ENCODE measurements at places on chromosomes 5 and 9.

DNA sequence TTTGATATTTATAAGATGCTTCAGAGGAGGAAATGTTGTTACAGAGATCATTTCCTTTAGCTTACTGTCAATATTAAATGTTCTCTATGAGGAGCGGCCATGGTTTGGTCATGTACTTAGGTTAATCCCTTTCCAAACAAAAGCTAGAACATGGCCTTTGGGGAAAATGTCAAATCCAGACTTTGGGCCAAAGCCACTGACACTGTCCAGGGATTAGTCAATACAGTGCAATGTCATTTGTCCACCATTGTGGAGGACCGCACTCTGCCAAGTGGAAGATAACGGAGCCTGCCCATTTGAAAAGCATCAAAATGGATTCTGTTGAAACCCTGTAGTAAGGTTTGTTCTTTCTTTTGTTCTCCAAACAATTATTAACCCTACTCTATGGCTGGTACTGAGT is 50.1 kb downstream of the FRMPD1 start:
- no peak for DNase-seq

- DNase-seq, result peak; percentile 76
Observed at GRCh38 chr9:34603610-34604231, 8.2 kb downstream of the RPP25L start.

DNA sequence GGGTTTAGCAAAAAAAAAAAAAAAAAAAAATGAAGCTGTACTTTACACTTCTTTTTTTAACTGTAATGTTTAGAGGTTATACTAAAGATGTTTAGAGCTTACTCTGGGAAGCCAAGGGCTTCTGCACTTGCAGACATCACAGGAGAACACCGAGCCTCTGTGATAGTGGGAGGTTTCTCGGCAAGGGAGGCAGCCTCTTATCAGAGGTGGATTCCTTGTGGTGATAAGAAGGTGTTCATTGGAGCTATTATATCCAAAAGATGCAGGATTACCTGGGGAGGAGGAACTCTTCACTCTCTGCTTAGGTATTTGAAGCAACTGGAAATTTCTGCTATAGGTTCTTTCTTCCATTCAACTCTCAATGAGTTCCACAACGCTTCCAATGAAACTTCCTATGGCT is 171.2 kb upstream of the SLC12A2 start:
- DNase-seq, result no peak

DNA sequence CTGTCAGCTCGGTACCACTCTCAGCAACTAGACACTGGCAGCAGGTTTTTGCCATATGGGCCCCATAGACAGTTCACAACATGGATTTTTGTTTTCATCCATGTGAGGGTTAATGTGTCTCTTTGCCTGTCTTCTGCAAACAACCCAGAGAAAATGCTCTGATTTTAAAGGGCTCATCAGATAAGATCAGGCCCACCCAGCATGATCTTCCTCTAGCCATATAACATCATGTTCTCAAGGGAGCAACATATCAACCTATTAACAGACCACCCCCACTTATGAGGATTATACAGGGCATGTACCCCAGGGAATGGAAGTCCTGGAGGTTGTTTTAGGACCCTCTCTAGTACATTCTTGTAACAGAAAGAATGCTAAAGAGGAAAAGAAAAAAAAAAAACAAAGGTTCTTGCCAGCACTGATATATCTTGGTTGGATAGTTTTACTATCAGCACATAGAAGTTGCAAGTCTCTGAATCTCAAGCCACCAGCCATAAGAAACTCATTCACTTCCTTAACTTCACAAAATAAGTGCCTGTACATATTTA is 1015.1 kb downstream of the TLE4 start:
- DNase-seq, result no peak

GRCh38 chr5:139847091-139847490 is 51.5 kb downstream of the PSD2 start:
- DNase-seq, result no peak

DNA sequence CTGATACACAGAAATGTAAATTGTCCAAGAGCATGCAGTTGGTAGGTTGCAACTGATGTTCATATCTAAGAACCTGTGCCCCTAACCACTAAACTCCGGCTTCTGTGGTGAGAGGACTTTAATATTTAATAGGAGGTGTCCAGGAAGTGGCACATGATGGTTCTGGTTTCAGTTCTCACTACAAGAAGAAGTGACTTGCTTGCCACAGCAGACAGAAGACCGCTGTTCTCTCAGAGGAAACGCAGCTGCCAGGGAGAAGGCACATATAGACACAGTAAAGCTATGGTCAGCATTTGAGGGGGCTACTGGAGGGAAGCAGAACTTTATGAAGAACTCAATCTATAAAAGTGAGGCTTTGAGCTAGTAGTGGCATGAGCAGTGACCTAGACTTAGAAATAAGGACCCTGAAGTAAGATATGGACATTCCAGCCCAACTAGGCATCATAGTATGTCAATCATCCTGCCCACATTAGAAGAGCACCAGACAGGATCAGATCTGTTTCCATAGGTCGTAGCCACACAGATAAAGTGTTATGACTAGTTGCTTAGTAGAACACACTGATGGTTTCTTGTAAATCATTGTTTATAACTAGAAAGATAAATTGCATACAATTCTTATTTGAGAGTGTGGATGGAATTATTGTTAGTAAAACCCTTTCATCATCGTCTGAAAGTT is 36.4 kb upstream of the DAB2 start:
- DNase-seq, result no peak

DNA sequence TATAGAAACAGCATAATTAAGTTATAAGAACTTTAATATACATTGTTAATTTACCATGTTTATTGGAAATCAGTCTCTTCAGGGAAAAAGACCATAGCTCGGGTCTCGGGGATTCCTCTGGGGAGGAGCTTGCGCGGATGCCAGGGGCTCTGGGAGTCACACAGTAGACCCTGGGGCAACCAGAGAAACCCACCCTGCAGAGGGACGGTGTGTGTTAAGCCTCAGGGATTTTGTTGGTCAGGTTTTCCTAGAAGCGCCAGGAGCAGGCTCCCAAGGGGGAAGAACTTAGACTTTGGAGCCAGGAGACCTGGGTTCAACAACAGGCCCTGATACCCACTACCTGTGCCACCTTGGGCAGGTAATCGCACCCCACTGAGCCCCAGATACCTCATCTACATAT is 297.9 kb downstream of the MED10 start:
- no peak for DNase-seq

GRCh38 chr9:37528652-37529471 is 43.1 kb downstream of the POLR1E start:
- DNase-seq, result no peak

- DNase-seq, result peak; percentile 53
Observed at GRCh38 chr5:140358738-140359310, 1.2 kb upstream of the SLC4A9 start.

GRCh38 chr5:14226554-14226953 is 83.4 kb downstream of the TRIO start:
- no peak for DNase-seq

DNA sequence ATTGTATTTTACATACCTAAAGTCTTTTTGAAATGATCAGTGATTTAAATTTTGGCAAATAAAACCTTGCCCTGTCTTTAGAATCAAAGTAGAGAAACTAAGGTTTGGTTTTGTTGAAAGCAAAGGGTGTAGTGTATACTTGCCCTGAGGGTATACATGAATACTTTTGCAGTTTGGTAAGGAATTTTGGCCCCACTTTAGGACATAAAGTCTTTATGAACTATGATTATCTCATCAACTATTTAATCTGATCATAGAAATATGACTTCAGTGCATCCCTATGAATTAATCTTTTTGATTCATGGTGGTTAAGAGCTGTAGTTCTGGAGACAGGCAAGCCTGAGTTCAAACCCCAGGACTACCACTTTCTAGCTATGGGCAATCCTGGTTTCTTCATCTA is 17.7 kb downstream of the RAD1 start:
- no peak for DNase-seq

DNA sequence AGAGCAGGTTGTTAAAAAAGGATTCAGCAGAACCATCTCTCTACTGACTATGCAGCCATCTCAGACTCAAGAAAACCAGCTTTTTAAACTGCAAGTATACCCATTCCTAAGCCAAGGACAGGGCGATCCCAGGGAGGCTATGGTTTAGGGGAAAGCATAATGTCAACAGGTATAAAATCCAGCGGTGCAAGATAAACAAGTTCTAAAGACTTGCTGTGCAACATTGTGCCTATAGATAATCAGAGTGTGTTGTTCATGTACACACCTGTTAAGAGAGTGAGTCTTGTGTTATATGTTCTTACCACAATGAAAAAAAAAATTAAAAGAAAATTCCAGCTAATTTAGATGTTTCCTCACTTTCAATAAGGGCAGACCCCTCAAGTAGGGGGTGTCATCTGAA is 63.6 kb upstream of the DIRAS2 start:
- no peak for DNase-seq

DNA sequence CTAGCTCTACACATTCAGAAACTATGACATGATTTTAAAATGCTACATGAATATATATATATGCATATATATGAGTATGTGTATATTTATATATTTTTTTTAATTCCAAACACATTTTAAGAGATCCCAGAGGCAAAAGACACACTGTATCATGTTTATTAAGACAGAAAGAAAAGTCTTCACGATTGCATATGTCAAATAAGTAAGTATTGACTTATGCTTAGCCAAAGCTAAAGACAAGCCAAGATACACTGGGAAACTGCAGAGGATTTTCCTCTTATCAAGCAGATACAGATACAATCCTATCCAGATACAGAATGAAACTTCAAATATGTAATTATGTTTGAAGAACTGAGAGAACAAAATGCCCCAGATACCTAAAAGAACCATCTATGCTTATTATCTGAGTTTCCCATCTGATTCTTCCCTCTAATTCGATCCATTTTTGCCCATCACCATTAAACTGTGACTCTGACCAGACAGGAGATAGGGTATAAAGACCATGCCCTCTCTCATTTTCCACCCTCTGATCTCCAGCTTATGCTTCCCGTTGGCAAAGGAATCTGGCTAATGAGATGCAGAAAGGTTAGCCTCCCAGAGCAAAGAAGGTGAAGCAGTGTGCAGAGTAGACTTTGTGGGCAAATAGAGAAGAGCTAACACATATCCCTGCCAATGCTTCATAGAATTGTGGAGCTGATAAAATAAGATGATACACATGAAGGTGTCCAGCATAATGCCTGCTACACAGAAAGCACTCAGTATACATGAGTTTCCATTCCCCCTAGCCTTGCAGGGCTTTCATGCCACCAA is 131.0 kb upstream of the TARS1 start:
- DNase-seq, result no peak

GRCh38 chr9:93905473-93906133 is 49.6 kb downstream of the BARX1 start:
- DNase-seq, result no peak

GRCh38 chr9:112777914-112778313 is 27.4 kb downstream of the SNX30 start:
- no peak for DNase-seq

- no peak for DNase-seq
Observed at GRCh38 chr5:33479311-33479710, 38.5 kb downstream of the TARS1 start.

GRCh38 chr5:96758621-96759020 is 49.1 kb downstream of the ERAP1 start:
- DNase-seq, result no peak

- no peak for DNase-seq
Observed at GRCh38 chr9:116274293-116274692, 120.7 kb downstream of the PAPPA start.

- DNase-seq, result no peak
Observed at GRCh38 chr9:81530310-81530810, 159.0 kb downstream of the TLE1 start.

DNA sequence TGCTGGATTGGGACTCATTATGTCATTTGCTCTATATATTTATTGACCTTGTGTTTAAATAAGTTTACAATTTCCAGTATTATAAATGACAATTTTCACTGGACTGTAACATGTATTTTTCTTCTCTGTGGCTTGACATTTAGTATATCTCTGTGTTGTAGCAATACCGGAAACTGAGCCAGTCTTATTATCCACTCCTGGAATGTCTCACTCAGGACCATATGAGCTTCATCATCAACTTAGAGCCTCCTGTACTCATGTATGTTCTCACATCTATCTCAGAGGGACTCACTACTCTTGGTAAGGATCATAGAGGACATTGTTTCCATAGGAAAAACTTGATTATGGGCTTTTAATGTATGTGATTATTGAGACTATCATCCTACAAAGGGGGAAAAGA is 66.5 kb upstream of the TLX3 start:
- no peak for DNase-seq

GRCh38 chr5:169354921-169355320 is 54.0 kb upstream of the SLIT3 start:
- DNase-seq, result no peak

- no peak for DNase-seq
Observed at GRCh38 chr5:127024821-127025220, 5.5 kb downstream of the MARCHF3 start.

- DNase-seq, result no peak
Observed at GRCh38 chr5:92371889-92372235, 988.7 kb upstream of the ARRDC3 start.

DNA sequence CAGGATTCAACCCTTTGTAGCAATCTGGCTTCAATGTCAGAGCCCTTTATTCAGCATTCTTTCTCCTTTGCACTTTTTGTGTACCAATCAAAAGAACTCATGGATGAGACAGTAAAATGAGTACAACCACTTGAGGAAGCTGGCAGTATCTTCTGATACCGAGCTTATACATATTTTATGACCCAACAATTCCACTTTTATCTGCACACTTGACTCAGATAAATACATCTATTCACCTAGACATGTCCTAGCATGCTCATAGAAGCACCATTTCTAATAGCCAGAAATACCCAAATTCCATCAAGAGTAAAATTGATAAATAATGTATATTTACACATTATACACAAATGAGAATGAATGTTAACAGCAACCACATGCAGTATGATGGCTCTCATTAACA is 111.2 kb upstream of the PTGER4 start:
- DNase-seq, result no peak

DNA sequence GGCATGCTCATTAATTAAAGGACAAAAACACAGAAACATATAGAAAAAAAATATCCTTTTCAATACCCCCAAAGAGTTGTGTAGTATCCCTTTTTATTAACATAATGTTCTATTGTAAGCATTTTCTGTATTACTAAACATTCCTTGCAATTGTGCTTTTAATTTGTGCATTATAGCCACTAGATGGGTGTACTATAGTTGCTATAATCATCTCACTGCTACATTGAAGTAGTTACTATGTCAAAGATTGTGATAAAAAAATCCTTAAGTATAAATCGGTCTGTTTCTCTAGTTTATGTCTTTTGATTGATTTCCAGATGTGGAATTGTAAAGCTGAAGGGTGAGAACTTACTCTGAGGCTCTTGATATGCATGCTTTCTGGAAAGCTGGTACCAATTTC is 21.4 kb downstream of the FREM1 start:
- DNase-seq, result no peak

Measured in HTR-8/SVneo (cell line).